ENCODE measurements at places on chromosomes 3 and 15.

GRCh38 chr15:41990691-41991090 lies 18.3 kb upstream of the EHD4 start:
- no peak for DNase-seq

DNA sequence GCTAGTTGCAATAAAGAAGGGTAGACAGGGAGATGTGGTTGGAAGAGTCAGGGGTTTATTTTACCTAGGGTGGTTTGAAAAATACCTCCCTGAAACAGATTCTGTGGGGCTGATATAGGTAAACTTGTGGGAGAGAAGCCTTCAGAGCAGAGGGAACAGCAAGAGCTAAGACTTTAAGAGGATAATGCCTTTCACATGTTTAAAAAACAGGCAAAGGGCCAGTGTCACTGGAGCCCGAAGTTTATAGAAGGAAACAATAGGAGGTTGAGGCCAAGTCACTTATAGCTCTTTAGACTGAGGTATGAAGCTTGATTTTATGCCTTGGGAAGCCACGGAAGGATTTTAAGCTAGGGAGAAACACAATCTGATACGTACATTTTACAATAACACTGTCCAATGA lies 448.7 kb downstream of the TAFA4 start:
- no peak for DNase-seq

DNA sequence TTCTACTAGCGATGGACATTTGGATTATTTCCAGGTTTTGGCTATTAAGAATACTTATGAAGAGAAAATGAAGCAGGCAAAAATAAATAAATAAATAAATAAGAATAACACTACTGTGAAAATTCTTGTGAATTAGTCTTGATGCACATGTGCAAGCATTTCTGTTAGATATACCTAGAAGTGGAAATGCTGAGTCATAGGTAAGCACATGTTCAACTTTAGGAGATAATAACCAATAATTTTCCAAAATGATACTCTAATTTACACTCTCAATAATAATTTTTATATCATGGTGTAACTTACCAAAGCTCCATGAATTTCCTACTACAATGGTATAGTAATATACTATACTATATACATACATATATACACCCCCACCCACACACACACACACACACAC lies 23.4 kb downstream of the EMC4 start:
- no peak for DNase-seq

- no peak for DNase-seq
These were observed 1.6 kb upstream of the CLDN11 start for GRCh38 chr3:170417090-170417489.

DNA sequence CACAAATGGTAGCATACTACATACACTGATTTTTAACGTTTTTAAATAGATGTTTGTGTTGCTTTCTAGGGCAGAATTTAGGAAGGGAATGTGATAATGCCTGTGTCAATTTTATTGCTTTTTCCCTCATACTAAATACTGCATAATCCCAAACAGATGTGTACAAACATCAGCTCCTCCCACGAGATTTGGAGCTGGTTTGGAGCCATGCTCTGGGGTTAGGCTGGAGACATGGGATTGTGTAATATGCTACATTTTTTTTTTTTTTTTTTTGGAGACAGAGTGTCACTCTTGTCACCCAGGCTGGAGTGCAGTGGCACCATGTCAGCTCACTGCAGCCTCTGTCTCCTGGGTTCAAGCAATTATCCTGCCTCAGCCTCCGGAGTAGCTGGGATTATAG lies 80.1 kb downstream of the EBLN2 start:
- no peak for DNase-seq

DNA sequence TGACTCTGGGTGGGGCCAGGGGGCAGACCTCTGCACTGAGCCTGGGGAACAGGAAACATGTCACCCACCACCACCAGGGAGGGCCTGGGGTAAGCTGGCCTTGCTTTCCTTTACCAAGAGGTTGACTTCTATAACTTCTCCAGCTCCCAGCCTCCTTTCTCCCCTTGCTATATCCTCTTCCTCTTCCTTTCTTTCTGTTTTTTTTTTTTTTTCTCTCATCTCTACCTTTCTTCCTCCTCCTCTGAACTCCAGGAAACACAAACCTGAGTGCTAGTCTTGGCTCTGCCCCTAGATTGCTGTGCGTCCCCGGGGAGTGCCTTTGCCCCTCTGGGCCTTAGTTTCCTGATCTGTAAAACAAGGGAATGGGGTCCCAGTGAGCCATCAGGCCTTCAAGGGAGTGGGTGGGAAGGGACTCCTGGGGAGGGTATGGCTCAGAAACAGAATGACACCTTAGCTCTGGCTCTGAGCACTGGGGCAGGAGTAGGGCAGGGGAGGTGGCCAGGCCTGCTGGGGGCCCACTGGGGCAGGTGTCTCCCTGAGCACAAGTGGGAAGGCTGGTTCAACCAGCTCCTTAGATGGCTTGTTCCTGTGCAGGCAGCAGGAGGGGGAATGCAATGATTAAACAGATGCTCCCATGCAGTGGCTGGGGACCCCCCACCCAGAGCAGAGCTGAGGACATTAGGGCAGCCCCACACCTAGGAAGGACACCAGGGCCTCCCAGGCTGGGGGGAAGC lies 4.3 kb downstream of the SNX33 start:
- no peak for DNase-seq

GRCh38 chr3:107739227-107739626 lies 216.5 kb downstream of the BBX start:
- DNase-seq, result no peak

GRCh38 chr3:27728195-27729087 lies 6.3 kb upstream of the EOMES start:
- no peak for DNase-seq

DNA sequence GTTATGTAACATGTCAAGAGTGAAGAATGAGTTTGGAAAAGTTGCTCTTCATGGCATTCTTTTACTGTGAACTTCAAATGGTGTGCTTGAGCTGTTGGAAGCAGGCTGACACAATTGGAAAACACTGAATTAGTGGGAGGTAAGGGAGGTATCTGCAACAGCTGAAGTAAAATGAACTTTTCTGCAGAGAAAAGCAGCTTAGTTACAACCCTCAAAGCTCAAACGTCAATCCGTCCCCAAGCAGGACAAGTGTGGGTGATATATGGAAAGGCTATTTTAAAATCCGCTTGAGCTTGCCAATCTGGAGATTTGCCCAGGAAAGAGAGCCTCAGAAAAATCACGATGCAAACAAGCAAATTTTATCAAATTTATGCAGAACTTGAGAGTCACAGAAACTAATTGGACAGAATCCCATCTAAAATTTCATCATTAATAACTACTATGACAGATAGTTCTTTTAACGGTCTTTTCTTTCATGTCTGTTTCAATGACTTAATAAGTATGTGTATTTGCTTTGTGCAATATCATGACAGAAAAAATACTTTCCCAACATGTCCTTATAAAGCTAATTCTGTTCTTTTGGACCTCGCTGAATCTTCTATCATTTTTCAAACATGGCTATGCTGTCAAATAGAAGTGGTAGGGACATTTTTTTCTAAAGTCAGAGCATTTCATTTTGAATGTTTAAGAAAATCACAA lies 266.6 kb upstream of the SLITRK3 start:
- DNase-seq, result no peak

GRCh38 chr3:183393625-183394024 lies 34.8 kb downstream of the MCF2L2 start:
- DNase-seq, result no peak

DNA sequence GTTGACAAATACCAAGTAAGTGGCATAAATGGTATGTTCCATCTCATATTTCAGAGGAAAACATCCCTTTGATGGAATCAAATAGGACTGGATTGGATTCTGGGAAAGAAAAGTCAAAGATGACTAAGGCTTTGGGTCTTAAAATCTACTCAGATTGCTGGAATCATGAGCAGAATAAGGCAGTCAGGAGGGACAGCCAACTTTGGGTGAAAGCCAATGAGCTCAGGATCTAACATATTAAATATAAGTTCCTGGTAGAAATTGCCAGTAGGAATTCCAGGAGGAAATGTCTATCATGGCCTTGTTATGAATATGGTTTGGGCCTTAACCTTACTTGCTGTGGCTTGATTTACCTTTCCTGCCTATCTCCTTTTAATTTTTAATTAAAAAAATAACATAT lies 55.3 kb downstream of the ISL2 start:
- DNase-seq, result no peak

- DNase-seq, result no peak
These were observed 35.6 kb upstream of the PRR23E start for GRCh38 chr3:127157171-127157828.

All from T-helper 2 cell treated with Interferon-gamma antibody and Interleukin-4, amounts not matched to agents 5 μg/mL and 100 μg/mL, for 36 hours (primary cell).